Right renal cortex interstitium (tissue), 3 donors: ENCODE measurements at places on chromosomes 11 and 22.

DNA sequence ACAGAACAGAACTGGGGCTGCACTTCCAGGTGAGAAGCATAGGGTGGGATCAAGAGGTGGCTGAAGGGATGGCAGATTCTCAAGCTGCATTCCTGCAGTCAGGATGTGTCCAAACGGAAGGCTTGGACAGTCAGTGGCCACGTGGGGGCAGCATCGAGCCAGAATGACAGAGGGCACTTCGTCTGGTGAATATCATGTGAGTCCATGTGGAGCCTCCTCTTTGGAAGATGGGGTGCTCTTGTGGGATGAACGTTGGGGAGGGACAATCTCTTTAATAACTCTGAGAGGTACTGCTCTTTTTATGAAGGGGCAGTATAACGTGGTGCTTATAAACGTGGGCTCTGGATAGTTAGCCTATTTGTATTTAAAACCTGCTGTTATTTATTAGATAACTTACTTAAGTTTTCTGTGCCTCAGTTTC lies 154.9 kb upstream of the NAV2 start:
- DNase-seq, result peak; percentile 43

GRCh38 chr22:41974691-41975290 lies 5.5 kb downstream of the SEPTIN3 start:
- DNase-seq, result no peak

- no peak for DNase-seq
These were observed 67.6 kb upstream of the MTMR2 start for GRCh38 chr11:95991545-95991944.

DNA sequence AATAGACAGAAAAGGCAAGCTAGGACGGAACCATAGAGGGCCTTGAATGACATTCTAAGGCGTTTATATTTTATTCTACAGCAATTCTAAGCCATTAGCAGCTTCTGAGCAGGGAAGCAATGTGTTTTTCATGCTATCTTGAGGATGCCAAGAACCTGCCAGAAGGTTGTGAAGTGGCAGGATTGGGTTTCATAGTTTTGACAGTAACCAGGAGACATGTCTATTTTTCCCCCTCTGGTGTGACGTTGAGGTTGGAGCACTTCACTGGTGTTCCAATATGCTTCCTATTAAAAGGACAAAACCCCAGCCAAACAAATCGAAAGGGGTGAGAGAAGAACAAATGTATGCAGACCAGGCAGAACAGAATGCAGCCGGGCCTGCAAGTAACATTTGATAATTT lies 148.2 kb downstream of the SPATA19 start:
- no peak for DNase-seq

GRCh38 chr11:72836111-72836510 lies 21.9 kb downstream of the ATG16L2 start:
- DNase-seq, result no peak
